ENCODE measurements at places on chromosomes 3 and 15.
A peak's percentile ranks its signal among the peaks of the same experiment; 100 is the strongest.

- no peak for DNase-seq
Measured at GRCh38 chr3:4536260-4536659, 43.1 kb downstream of the ITPR1 start.

GRCh38 chr3:73855813-73856212 is 231.1 kb upstream of the PDZRN3 start:
- no peak for DNase-seq

DNA sequence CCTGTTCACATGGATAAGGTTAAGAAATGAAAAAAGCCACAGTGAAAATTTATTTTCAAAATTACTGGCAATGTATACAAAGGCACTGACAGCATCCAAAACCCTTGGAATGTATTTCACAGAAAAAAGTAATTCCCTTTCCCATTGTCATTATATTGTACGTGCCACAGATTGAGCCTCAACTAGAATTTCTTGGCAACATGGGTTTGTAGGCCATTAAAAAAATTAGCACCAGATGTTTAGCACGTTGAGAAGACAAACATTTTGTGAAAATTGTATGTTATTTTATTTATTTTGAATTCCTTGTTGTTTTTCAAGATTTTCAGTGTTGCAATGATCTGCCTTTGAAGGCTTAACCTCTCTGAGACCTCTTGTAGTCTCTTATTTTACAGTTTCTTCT is 76.3 kb upstream of the EPHB3 start:
- DNase-seq, result no peak

DNA sequence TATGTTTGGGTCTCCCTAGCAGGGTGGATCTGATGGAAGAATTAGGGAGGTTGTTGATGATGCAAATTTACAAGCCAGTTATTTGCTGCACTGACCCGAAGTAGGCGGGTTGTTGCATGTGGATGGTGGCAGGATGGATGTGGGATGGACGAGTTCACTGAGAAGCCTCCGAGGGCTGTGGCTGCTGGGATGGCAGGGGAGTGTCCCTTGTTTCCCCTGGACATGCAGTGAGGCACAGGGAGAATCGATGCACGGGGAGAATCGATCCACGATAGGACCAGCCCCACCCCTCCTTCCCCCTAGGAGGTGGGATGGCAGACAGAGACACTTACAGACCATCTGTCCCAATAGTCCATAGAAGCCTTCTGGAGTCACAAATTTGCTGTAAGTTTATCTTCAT is 31.0 kb upstream of the KLF13 start:
- DNase-seq, result no peak

DNA sequence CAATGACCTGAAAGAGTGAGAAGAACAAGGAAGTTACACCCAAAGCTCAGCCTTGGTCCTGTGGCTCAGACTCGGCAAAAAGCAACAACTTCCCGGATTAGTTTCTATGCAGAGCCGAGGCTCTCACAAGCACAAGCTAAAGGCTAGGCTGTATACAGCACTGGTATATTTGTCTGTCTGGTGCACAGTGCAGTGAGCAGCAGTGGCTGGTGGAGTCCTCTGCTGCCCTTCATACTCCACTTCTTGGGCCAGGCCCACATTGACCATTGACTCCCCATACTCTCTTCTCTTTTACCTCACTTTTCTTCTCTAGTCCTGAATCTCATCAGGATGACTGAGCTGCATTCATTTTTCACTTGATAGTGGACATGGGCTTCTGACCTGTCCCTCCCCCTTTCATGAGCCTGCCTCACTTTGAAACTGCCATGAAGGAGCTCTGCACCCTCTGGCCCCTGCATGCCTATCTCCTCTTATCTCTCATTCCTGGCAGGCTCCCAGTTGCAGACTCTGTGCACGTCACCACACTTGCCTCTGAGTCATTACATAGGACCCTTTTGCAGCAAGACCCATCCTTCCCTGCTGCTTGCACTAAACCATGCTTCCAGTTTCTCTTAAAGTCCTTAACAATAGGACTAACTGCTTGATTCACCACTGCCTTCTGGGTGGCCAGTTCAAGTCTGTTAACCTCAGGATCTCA is 379.3 kb downstream of the NTRK3 start:
- DNase-seq, result peak; percentile 52

DNA sequence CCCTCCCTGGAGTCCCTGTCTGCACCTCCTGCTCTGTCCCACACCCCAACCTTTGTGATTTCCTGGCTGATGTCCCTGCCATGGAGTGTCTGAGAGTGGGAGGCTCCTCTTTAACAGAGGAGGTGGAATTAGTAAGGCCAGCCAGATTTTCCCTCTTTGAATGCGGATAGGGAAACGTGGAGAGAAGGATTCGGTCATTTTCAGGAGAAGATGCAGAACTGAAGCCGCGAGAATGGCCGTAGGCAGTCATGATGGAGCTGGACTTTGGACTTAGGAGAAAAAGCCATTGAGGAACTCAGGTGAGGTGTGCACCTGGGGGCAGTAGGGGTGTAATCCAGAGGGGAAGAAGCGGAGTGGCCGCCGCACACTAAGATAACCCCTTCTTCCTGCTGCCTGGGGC is 138.1 kb upstream of the ATP10A start:
- no peak for DNase-seq

- DNase-seq, result no peak
Measured at GRCh38 chr3:74921676-74922075, 307.2 kb upstream of the CNTN3 start.

DNA sequence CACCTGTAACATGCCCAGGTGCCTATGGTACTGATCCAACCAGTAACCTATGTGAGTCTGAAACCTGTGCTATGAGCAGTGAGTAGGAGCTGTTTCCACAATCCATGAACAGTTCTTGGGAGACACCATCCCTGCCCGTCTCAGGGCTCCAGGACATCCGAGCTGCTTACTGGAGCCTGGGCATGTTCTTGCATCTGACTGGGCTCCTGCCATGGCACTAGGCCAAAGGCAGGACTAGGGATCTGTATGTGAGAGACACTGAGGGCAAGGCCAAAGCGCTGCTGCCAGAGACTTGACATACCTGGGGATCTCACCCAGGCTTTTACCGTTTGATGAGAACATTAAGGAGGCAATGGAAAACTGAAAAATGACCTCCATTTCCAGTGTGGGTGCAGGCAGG is 59.8 kb downstream of the WDR76 start:
- no peak for DNase-seq

- DNase-seq, result no peak
Measured at GRCh38 chr3:31358473-31359070, 174.2 kb upstream of the STT3B start.

DNA sequence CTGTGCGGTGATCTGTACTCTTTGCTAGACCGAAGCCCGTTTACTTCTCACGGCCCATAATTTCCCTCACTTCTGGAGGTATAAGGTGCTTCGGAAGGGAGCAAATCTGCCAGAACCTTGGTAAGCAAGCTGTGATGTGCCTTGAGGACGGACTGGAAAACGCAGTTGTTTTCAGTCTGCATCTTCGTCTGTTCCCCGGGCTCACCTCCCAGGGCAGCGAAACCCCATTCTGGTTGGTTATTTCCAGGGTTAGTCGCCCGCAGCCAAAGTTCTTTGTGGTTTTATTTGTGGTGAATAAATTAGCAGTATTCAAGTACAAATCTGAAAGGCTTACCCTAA is 401 bp downstream of the RAMAC start:
- peak; percentile 40 for DNase-seq

GRCh38 chr3:124353691-124354090 is 361.8 kb upstream of the ROPN1 start:
- no peak for DNase-seq

DNA sequence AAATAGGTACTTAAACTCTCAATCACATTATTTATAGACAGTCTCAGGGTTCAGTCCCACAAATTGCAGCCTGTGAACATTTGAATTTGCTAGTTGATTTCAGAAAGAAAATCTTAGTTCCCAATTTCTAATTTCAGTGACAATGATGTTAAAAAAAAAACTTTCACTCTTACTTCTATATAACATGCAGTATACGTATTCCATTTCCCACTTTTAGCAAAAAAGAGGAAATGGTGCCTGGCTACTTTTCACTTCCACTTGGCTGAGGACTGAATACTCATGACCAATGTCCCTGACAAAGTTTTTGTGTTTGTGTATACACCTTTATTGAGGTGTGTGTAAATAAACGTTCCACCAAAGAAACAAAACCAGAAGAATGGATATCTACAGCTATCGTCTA is 32.1 kb upstream of the XCR1 start:
- DNase-seq, result no peak

DNA sequence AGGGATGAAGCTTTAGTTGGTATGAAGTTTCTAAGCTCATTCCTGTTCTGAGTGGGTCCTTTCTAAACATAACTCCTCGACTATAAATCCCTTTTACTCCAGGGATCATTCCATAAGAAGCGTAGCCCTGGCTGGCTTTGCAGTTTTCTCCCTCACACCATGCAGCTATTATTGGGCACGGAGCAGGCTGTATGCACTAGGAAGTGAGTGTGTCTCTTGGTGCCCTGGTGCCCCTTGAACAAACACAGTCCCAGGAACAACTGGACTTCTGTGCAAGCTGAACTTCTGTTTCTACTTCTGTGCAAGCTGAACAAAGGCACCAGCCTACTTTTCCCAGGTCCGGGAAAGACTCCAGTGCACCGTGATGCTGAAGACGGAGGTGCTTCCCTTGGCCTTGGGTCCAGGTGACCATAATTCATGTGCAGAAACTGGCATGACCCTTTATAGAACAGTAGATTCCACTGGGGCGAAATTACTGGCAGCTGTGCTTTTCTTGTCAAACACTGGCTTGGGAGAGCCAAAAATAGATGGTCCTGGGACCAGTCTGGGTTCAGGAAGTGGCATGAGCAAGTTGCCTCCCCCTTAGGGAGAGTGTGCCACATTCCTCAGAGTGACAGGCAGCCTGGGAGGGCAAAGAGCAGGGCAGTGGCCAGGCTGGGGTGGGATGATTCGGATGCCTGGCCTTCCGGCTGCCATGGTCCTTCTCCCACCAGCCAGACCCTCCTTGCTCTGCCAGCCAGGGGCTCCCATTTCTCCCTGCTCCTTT is 127.2 kb downstream of the SLCO3A1 start:
- DNase-seq, result no peak

DNA sequence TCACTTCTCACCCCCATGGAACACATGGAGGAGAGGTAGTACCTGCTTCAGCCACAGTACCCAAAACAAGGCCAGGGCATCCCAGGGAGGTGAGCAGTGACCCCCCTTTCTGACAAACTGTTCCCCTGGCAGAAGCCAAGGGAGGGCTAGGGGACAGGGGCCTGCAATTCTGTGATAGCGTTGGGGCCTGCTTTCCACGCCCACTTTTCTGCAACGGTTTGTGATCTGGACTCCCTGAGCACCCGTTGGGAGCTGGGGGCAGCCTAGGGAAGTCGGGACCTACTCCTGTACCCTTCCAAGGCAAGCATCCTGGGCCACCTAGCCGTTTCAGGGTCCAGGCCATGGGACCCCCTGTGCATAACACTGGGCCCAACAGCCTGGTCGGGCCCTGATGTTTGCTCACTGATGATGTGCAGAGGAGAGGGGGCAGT is 996 bp upstream of the DNAJA4 start:
- no peak for DNase-seq

- DNase-seq, result peak; percentile 88
Measured at GRCh38 chr15:73930371-73930770, 4.1 kb downstream of the LOXL1 start.

- DNase-seq, result no peak
Measured at GRCh38 chr15:46751303-46751702, 966.0 kb upstream of the SEMA6D start.

GRCh38 chr3:72052841-72053409 is 268.0 kb upstream of the PROK2 start:
- DNase-seq, result no peak

- peak; percentile 61 for DNase-seq
Measured at GRCh38 chr3:15339786-15340215, 7.4 kb upstream of the SH3BP5 start.

- no peak for DNase-seq
Measured at GRCh38 chr3:184002469-184002868, 15.2 kb downstream of the ABCC5 start.

All from kidney glomerular epithelial cell (primary cell).